ENCODE measurements at places on chromosomes 13 and 19.

- no peak for DNase-seq
Measured at GRCh38 chr19:14391156-14391821, 10.0 kb downstream of the ADGRE5 start.

GRCh38 chr19:3515891-3516422, 9.8 kb downstream of the FZR1 start:
- DNase-seq: no peak

DNA sequence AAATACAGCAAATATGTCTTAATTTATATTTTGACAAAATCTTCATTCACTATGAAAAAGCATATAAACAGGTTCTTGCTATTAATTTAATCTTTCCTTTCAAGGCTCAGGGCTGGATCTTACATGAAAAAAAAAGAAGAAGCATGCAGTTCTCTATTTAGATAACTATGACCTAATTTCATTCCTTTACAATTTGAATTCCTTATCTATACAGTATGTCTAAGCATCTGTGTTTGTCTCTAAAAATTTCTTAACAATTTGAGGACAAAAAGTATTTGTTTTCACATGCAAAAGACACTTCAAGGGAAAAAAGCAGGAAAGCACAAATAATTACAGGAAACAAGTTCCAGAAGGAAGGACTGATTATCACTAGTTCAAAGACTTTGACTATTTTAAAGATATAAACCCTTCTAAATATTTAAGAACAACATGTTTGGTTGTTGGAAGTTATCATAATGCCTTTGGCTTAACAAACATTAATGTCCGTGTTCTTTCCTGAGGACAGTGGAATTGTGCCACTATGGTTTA, 157.5 kb downstream of the TBC1D4 start:
- no peak for DNase-seq

- no peak for DNase-seq
Measured at GRCh38 chr13:25915840-25916518, 135.8 kb downstream of the SHISA2 start.

- no peak for DNase-seq
Measured at GRCh38 chr13:78102121-78102677, 183.6 kb upstream of the EDNRB start.

DNA sequence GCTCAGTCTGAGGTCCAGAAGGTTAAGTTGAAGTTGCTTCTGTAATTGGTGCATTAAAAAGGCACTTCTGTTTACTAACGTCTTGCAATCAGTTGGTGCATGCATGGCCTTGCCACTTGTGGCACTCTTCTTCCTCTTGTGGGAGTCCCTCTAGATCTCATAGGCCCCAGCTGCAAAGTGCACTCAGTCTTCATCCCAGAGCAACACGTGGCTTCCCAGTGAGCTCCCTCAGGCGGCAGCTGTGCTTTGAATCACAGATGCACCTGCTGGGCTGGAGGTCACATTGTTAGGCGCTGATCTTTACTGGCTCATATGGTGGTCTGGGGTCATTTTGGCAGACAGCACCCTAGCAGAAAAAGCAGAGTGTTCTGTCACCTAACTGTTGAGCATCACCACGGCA, 215.7 kb downstream of the ZNF536 start:
- no peak for DNase-seq

DNA sequence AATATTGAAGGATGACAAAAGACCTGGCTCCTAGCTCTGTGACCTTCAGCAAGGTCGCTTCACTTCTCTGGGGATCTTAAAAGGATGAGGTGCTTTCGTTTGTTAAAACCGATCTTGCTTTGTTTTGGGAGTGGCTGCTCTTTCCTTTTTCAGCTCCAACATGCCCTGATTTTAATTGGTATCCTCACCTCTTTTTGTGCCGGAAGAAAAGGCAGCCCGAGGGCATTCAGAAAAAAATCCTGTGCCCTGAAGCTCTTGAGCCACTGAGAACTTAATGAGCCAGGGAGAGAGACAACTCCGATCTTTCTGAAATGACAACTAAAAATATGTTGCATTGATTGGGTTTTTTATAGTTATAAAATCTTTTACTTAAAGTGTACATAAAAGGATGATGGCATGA, 19.4 kb downstream of the CLDN10 start:
- no peak for DNase-seq

GRCh38 chr13:68708336-68708908, 1399.2 kb upstream of the ATXN8OS start:
- no peak for DNase-seq

DNA sequence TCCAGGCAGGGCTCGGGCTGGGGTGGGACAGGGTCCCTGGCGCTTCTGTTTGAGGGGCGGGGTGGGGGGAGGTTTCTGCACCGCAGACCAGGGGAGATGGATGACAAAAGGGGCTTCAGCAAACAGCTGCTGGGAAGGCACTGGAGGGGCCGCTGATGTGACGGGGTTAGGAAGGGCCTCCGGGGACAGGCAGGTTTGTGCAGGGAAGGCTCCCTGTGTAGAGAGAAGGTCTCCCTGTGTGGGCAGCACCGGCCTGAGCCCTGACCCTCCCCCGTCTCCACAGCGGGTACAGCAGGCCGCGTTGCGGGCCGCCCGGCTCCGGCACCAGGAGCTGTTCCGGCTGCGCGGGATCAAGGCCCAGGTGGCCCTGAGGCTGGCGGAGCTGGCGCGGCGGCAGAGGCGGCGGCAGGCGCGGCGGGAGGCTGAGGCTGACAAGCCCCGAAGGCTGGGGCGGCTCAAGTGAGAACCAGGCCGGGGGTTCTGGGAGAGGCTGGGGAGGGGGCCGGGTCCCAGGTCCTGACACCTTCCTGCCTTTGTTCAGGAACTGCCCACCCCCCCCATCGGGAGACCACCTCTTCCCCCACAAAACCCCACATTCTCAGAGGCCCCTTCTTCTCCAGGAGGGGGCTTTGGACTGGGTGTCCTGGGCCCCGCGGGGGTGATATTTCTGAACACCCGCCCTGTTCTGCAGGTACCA, 9.9 kb downstream of the NOP53 start:
- no peak for DNase-seq

- DNase-seq: no peak
Measured at GRCh38 chr19:10256970-10257615, 5.1 kb downstream of the MRPL4 start.

GRCh38 chr13:22369840-22370239, 699.0 kb downstream of the FGF9 start:
- DNase-seq: no peak
